ENCODE measurements at places on chromosomes 2 and 18. TPM values are rescaled to one million over a fixed set of nuclear protein-coding genes. Genes with fewer than 3 reads are reported as not detected.

GRCh38 chr2:215973954-215974699 is 39.2 kb downstream of the MREG start:
- DNase-seq, result no peak

GRCh38 chr2:85748039-85748734 is 5.6 kb upstream of the ATOH8 start:
- DNase-seq, result no peak

TLX2 gene
- 0.94 TPM for total RNA-seq

LYG1 gene
- total RNA-seq, result 1.2 TPM
